ENCODE measurements at places on chromosomes 2 and 18.

DNA sequence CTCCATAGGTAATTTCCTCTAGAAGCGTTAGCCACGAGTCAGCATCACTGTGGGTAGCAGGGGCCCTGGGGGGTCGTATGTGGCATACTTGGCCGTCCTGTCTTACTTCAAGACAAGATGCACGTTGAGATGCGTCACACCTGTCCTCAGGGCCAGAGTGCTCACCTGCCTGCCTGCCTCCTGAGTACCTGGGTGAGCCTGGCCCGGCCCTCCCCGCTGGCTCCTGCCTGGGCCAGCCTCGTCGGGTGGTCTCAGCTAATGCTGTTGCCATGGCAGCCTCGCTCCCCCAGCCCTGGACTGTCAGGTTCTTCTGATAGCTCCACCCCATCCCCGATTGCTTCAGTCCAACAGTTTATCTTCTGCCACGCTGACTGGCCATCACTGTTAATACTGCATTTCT, 232.4 kb downstream of the GBX2 start:
- no peak for DNase-seq

GRCh38 chr2:30488012-30488659, 41.1 kb downstream of the LCLAT1 start:
- no peak for DNase-seq

- DNase-seq = no peak
These were observed 96.3 kb upstream of the B3GNT2 start for GRCh38 chr2:62099523-62100175.

- DNase-seq = no peak
These were observed 12.6 kb upstream of the KCNG2 start for GRCh38 chr18:79784965-79785770.

- DNase-seq = no peak
These were observed 83.5 kb downstream of the NCKAP5 start for GRCh38 chr2:133484784-133485183.

GRCh38 chr2:120802158-120802557, 66.5 kb downstream of the GLI2 start:
- DNase-seq = no peak

GRCh38 chr2:165402162-165402561, 67.3 kb upstream of the CSRNP3 start:
- no peak for DNase-seq
